Spinal cord (tissue), 10 donors: ENCODE measurements at places on chromosomes 11 and 22.

GRCh38 chr11:10324474-10324873 is 19.6 kb downstream of the ADM start:
- no peak for DNase-seq

DNA sequence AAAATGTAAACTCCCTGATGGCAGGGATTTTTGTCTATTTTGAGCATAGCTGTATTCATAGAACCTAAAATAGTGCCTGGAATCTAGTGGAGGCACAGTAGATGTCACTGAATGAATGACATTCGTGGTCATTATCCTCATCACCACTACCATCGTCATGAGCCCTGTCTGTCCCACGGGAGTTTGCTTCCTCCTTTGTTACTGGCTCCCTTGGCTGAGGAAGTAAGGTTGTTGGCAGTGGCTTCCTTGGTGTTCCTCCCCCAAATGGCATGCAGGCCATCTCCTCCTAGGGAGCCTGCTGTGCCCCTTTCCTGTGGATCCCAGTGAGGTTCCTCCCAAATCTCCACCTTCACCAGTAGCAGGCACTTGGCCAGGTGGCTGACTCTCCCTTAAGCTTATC is 183.0 kb downstream of the CEP164 start:
- DNase-seq: no peak

- no peak for DNase-seq
These were observed 28.4 kb downstream of the TRPC6 start for GRCh38 chr11:101555366-101555765.

GRCh38 chr11:126459691-126460281 is 104.3 kb downstream of the ST3GAL4 start:
- DNase-seq: peak; percentile 87

DNA sequence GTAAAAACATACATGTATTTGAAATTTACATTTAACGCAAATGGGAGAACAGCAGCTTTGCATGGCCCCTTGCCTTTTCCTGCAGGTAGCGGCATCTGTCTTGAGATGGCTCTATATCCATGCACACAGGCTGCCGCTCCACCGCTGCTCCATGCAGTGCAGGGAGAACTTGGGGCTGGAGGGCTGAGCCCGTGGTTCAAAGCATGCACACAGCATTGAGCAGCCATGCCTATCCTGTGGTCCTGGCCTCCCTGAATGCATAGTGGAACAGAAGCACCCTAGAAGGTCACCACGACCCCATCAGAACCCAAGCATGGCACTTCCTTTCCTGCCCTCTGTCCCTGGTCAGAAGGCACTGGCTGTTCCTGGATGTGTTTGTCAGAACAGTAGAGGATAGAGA is 35.0 kb upstream of the TP53I11 start:
- no peak for DNase-seq

- no peak for DNase-seq
These were observed 1.7 kb downstream of the NCF4 start for GRCh38 chr22:36862251-36863242.

- peak; percentile 54 for DNase-seq
These were observed 4.8 kb downstream of the ARHGEF17 start for GRCh38 chr11:73312851-73313327.

DNA sequence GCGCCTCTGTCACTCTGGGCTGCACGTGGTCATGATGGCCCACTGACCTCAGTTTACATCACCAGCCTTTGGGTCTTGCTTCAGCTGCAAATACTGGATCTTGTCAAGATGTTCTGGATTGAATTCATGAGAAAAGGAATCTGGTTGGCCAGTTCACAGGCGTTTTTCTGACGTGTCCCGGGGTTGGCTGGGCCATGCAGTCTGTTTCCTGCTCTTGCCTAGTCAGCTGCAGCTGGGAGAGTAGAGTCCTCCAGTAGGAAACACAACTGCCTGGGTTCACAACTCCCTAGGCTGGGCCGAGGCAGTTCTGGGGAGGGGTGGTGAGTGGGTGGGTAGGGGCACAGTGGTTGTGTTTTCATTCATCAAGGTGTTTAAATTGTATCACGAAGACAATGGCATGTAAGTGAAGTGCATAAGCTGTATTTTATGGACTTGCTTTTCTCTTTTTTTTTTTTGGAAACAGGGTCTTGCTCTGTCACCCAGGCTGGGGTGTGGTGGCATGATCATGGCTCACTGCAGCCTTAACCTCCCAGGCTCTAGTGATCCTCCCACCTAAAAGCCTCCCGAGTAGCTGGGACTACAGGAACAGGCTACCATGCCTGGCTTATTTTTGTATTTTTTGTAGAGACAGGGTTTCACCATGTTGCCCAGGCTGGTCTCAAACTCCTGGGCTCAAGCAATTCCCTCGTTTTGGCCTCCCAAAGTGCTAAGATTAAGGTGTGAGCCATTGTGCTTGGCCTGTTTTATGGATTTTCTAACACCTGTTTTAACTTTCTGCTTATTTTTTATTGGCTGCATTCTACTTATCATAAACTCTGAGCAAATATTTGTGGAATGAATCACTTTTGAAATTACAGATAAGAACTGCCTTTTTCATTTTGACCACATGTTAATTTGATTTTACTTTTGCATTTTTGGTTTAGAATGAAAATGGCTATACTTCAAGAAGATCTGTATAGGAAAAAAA is 54.0 kb upstream of the PITPNB start:
- DNase-seq: no peak
